Stimulated activated CD4-positive, alpha-beta T cell treated with anti-CD3 and anti-CD28 coated beads, Interleukin-1b, Interleukin-23, amount 100 ng/mL, for 1 hour (primary cell): ENCODE measurements at places on chromosomes 2 and 18.

DNA sequence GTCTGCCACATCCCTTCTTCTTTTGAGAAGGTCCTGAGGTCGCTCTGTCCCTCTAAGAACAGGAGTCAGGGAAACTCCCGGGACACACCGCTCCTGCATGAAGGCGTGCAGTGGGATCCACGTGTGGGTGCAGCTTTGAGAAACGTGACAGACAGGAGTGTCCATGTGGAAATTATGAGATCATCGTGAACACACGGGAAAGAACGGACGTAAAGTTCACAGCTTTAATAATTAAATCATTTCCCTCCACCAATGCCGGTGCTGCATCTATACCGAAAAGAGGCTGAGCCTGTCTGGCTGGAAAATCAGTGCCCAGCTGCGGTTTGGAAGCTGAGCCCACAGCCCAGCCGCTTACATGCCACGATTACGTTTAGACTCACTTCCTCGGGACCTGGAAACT is 372.4 kb upstream of the SALL3 start:
- DNase-seq: no peak

GRCh38 chr2:60260639-60261296 is 292.7 kb downstream of the BCL11A start:
- no peak for DNase-seq

DNA sequence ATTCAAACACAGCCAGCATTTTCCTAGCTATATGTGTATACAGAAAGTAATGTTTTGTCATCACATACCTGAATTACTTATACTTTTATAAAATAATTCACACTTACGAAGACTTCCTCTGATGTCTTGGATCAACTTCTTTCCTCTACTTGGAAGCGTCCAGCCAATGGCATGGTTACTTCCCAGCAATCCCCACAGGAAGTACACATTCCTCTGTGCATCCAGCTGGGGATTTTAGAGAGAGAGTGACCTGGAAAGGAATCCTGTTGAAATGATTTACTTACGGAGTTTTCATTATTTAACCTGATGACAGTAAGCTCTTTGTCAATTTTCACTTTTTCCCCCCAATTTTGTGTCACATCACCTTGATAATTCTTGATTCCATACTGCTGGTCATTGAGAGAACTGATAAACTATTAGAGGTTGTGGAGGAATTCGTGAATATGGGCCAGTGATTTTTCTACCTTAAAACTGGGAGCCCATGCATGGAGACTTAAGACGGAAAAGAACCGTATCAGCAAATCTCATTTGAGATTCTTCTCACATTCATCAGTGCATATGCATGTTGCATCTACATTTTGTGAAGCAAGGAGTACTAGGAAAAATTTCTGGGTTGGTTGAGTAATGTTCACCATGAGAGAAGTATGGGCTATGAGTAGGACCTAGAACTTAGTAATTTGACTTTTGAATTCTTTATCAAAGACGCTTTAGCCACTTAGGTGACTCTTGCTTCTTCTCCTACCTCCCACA is 9.0 kb upstream of the IL18R1 start:
- DNase-seq: no peak

DNA sequence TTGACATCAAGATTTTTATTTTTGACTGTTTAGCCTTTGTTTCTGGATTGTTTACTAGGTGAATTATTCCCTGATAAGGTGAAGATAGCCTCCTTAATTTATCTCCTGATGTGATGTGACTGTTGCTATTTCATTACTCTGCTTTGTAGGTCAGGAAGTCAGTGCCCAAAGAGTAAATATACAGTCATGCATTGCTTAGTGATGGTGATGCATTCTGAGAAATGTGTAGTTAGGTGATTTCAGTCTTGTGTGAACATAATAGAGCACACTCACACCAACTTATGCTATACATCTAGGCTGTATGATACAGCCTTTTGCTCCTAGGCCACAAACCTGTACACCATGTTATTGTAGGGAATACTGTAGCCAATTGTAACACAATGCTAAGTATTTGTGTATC is 102.4 kb upstream of the THUMPD2 start:
- no peak for DNase-seq

DNA sequence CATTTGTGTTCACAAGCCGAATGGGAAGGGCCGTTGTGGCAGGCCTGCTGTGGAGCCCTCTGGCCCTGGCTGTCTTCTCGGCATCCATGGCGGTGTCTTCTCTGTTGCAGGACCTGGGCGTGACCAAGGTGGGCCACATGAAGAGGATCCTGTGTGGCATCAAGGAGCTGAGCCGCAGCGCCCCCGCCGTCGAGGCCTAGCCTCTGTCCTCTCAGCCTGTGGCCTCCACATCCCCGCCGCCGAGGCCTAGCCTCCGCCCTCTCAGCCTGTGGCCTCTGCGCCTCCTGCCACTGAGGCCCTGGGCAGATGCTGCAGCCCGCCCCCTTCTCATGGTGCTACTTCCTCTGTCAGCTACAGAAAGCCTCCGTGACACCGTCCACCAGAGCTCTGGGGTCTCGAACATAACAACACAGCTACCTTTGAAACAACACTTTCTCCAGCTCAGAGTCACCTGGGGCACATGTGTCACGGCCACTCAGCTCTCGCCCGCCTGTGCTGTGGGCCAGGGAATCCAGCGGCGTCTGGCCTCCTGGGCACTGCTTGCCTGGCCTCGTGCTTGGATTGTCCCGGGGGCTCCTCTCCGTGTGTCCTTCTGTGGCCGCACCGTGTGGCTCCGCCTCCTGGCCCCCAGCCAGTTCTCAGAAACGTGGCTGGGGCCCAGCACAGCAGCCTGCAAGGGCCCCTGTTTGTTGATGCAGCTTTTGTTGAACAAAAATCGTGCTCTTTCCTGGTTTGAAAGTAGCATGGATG is 97.1 kb downstream of the USP40 start:
- DNase-seq: no peak

DNA sequence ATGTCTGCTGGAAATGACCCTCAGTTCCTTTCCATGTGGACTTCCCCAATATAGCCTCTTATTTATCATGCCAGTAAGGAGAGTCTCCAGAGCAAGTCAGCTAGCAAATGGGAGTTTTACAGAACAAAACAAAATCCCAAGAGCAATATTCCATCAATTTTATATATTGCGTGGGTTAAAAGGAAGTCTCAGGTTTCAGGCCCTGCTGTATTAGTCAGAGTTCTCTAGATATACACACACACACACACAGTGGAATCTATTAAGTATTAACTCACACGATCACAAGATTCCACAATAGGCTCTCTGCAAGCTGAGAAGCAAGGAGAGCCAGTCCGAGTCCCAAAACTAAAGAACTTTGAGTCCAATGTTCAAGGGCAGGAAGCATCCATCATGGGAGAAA is 102.8 kb upstream of the MAP2 start:
- DNase-seq: no peak

DNA sequence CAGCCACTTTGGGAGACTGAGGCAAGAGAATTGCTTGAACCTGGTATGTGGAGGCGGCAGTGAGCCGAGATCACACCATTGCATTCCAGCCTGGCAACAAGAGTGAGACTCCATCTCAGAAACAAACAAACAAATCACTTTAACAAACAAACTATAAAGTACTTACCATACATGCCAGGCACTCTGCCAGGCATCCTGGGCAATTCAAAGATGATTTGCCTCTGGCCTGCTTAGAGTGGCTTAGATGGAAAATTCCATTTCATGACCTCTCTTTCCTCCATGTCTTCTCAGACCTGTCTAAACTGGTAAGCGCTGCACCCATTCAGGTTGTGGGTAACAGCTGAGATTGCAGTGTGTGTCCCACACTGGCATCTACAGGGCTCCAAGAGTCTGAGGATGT is 273.2 kb downstream of the BCL2 start:
- no peak for DNase-seq

DNA sequence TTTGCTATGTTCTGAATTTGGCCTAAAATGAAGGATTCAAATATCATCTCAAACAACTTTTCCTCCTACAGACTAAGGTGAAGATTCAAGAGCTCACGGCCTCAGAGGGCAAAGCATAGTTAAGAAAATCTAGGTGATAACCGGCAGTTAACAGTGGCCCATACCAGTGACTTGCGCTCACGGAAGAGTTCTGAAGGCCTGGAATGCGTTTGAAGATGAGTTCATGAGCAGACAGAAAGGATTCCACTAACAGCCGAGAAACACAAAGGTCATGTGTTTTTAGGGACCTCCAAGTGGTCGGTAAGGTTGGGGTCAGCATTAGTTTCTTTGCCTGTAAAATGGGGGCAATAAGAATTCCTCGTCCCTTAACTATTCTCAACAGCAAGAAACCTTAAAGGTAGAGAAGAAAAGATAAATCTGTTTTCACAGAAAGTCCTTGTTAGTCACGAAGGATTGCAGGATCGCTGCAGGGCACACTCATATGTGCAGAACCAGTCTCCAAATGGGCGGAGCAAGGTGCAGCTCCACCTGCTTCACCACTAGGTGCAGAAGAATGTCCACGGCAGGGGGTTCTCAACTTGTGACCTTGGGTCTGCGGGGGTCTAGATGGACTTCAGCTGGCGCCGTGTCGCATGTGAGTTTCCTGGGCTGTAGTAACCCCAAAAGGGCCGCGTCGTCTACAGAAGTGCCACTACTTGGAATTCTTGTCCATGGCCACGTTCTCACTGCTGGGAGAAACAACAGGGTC is 708 bp upstream of the RPIA start:
- DNase-seq: peak; percentile 2

- no peak for DNase-seq
Measured at GRCh38 chr2:126889496-126890135, 9.1 kb upstream of the TEX51 start.

DNA sequence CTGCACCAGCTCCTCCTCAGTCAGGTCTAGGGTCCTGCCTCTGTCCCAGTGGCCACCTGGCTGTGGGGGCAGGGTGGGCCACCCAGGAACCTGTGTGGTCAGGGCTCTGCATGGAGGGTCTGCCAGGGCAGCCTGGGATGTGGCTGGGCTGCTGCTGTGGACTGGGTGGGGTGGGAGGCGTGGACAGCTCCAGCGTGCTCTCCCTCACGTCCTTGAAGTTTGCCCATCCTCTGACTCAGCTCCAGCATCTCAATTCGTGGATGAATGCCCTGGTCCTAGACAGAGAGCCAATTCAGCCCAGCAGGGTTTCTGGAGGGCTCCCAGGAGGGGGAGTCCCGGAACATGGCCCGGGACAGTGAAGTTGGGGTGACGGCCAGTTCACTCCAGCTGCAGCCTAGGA is 64.3 kb upstream of the EPAS1 start:
- DNase-seq: no peak

DNA sequence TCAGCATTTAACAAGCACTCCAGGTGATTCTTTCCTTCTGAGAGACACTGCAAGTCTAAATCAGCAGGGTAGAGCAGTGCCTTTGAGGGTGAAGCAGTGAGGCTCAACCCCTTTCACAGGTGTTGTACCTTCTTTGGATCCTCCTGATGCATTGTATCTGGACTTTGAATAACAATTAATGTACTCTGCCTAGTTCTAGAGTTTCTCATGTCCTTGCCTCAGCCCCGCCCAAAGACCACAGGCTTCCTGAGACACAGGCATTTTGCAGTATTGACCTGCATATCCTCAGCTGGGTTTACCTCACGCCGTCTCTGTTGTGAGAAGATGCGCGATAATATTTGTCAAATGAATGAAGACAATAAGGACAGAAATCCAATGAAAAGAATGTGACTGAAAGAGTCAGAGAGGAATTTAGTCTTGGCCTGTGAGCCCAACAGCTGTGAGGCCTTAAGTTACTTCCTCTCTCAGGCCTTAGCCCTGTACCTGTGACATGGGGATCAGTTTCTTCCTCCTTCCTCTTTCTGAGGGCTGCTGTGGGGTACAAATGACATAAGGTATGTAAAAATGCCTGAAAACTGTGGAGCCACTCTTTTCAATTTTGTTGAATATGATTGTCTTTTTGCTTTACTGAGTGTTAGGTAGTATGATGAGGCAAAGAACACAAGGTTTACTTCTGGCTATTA is 43.7 kb downstream of the WIPF1 start:
- no peak for DNase-seq
